Aorta (tissue), 5 donors: ENCODE measurements at places on chromosomes 5 and 9. TPM values are rescaled to one million over a fixed set of nuclear protein-coding genes. Genes with fewer than 3 reads are reported as not detected.

Gene RNF20
- 41.3 TPM for total RNA-seq

DNA sequence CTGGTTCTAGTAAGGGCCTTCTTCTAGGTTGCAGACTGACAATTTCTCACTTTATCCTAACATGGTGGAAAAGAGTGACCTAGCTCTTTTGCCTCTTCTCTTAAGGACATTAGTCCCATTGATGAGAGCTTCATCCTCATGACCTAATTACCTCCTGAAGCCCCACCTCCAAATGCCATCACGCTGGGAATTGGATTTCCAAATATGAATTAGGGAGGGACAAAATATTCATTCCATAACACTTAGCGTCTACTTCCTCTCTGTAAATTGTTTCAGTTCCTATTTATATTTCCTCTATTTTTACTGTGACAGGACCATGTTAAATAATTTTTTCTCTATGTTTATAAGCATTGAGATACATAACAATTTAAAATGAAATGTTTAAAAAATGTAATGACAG lies 408.8 kb downstream of the CDH10 start:
- no peak overlapping the region for H3K27ac ChIP-seq
- no peaks in the 10 kb centered on the region for H3K27me3 ChIP-seq
- DNase-seq, result no peak
- no peaks in the 10 kb centered on the region for H3K4me1 ChIP-seq
- no peak overlapping the region for H3K4me3 ChIP-seq
- H3K36me3 ChIP-seq, result no peaks in the 10 kb centered on the region

GRCh38 chr5:133756036-133756435 lies 143.7 kb upstream of the FSTL4 start:
- no peak for DNase-seq
- H3K27ac ChIP-seq, result no peak overlapping the region
- no peaks in the 10 kb centered on the region for H3K4me1 ChIP-seq
- H3K4me3 ChIP-seq, result no peak overlapping the region

Gene SLC36A2
- total RNA-seq, result not detected

- no peak overlapping the region for H3K4me3 ChIP-seq
- peak; percentile 87 for DNase-seq
- no peaks in the 10 kb centered on the region for H3K36me3 ChIP-seq
- peak overlapping the region; percentile 100 for H3K27ac ChIP-seq
- H3K4me1 ChIP-seq, result peaks cover 13% of the 10 kb centered on the region
- no peaks in the 10 kb centered on the region for H3K27me3 ChIP-seq
Measured at GRCh38 chr9:94922098-94922607, 195.7 kb downstream of the AOPEP start.

- H3K36me3 ChIP-seq, result peaks cover 3% of the 10 kb centered on the region
- H3K27ac ChIP-seq, result no peak overlapping the region
- H3K4me3 ChIP-seq, result no peak overlapping the region
- no peaks in the 10 kb centered on the region for H3K4me1 ChIP-seq
- DNase-seq, result no peak
- H3K27me3 ChIP-seq, result no peaks in the 10 kb centered on the region
Measured at GRCh38 chr5:151264113-151264512, 11.1 kb downstream of the GM2A start.

- peak; percentile 92 for DNase-seq
- H3K27ac ChIP-seq, result peak overlapping the region; percentile 62
- no peaks in the 10 kb centered on the region for H3K4me1 ChIP-seq
- H3K4me3 ChIP-seq, result peak overlapping the region; percentile 65
Measured at GRCh38 chr9:95510709-95511615, 5.8 kb downstream of the PTCH1 start.

- H3K4me3 ChIP-seq, result no peak overlapping the region
- H3K27ac ChIP-seq, result no peak overlapping the region
- H3K4me1 ChIP-seq, result no peaks in the 10 kb centered on the region
- H3K27me3 ChIP-seq, result no peaks in the 10 kb centered on the region
- no peak for DNase-seq
Measured at GRCh38 chr9:9002826-9003583, 1203.4 kb upstream of the DMAC1 start.

DNA sequence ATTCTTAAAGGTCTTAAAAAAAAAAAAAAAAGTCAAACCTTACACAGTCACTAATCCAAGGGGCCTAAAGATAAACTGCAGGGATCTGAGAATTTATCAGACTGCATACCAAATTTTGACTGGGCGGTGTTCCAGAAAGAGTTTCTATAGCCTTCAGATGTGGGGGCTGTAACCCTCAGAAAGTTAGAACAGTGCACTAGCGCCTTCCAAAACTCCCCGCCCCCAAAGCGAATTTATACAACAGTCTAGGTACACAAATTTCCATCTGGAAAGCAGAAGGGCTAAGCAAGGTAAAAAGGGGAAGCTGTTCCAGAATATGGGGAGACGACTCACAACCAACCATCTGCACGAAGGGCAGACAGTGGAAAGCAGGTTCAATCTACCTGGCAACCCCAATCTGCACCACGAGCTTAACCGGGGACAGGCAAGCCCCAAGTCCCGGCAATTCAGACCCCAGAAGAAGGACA lies 813 bp downstream of the ERMP1 start:
- H3K4me1 ChIP-seq, result no peaks in the 10 kb centered on the region
- H3K36me3 ChIP-seq, result no peaks in the 10 kb centered on the region
- no peak for DNase-seq
- H3K27ac ChIP-seq, result no peak overlapping the region

DNA sequence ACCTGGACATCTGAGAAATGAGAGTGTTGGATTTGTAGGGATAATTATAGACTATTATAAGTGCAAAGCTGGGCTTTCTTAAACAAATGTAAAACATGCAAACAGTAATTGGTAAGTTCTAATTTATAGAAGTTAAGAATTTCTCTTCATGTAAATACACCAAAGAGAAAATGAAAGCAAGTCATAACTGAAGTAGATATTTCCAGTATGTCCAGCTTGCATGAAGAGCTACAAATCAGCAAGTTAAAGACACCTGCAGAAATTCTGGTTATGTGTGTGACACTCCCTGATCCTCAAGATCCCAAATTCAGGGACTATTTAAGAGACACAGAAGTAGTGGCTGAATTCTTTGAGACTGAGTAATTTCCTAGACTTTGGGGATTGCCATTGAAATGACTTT lies 308.9 kb downstream of the TLE4 start:
- H3K4me1 ChIP-seq, result no peaks in the 10 kb centered on the region
- no peaks in the 10 kb centered on the region for H3K36me3 ChIP-seq
- no peak overlapping the region for H3K4me3 ChIP-seq

DNA sequence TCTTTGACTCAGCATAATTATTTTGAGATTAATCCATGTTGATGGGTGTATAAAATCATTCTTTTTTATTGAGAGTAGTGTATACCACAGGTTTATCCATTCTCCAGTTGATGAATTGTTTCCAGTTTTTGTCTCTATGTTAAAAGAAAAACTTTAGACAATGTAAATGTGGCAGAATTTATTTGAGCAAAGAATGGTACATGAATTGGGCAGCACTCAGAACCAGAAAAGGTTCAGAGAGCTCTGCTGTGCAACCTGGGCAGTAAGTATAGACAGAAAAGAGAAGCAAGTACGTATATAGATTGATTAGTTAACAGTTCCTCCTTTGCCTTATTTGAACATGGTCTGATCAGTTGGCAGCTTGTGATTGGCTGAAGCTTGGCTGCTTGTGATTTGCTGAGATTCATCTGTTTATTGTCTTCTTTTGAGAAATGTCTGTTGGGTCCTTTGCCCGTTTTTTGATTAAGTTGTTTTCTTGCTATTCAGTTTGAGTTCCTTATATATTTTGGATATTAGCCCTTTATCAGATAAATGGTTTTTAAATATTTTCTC lies 41.4 kb downstream of the CDC42SE2 start:
- no peak for DNase-seq
- H3K36me3 ChIP-seq, result no peaks in the 10 kb centered on the region
- no peak overlapping the region for H3K27ac ChIP-seq
- H3K4me1 ChIP-seq, result no peaks in the 10 kb centered on the region

Gene BBLN
- 46.7 TPM for total RNA-seq

Gene POLR3G
- total RNA-seq, result 1.5 TPM

Gene SAXO1
- total RNA-seq, result 0.24 TPM

Gene PCDHGB2
- 6.5 TPM for total RNA-seq

DNA sequence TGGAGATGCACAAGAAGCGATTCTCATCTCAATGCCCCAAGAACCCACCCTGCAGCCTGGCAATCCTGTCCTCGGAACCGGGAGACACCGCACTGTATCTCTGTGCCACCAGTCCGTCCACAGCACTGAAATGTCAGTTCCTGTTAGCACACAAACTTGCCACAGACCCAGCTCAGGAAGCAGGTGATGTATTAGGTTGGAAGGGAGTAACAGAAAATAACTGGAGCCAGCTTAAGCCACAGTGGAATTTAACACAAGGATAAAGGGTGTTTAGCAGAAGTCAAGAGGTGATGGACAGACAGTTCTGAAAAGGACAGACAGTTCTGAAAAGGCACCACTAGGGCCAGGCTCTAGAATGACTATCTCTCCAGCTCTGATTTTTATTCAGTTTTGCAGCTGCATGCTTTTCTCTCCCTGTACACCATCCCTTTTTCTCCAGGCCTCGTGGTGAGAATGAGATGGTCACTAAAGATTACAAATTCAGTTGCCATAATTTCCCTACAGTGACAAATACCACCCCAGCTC lies 114.4 kb downstream of the ANKRD18B start:
- H3K27ac ChIP-seq, result no peak overlapping the region
- no peak for DNase-seq
- no peaks in the 10 kb centered on the region for H3K4me1 ChIP-seq
- H3K27me3 ChIP-seq, result no peaks in the 10 kb centered on the region
- H3K36me3 ChIP-seq, result no peaks in the 10 kb centered on the region

DNA sequence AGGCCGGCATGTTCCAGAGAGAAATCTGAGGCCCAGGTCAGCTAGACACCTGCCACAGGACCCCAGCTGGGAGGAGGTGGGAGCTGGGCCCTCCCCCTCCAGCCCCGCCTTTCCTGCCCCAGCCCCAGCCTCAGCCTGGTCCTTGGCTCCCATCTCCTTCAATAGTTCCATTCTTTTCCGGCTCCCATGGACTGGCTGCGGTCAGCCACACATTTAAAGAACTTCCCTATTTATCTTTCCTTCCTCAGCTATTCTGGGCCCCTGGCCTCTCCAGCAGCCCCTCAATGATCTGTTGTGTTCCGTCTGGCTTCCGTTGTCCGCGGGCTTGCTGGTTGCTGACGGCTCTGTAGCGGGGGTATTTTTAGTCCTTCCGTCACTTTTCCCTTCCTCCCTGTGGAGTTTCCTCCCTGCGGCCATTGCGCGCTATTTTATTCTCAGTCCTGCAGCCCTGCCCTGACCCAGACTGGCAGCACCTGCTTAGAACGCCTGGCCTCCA lies 73.8 kb downstream of the AMBP start:
- no peaks in the 10 kb centered on the region for H3K27me3 ChIP-seq
- H3K4me1 ChIP-seq, result no peaks in the 10 kb centered on the region
- H3K27ac ChIP-seq, result peak overlapping the region; percentile 91
- DNase-seq, result peak; percentile 85
- no peak overlapping the region for H3K4me3 ChIP-seq
- no peaks in the 10 kb centered on the region for H3K36me3 ChIP-seq

- no peak overlapping the region for H3K4me3 ChIP-seq
- H3K36me3 ChIP-seq, result no peaks in the 10 kb centered on the region
- no peak for DNase-seq
- peaks cover 6% of the 10 kb centered on the region for H3K4me1 ChIP-seq
- no peaks in the 10 kb centered on the region for H3K27me3 ChIP-seq
- peak overlapping the region; percentile 96 for H3K27ac ChIP-seq
Measured at GRCh38 chr9:87119328-87119881, 172.1 kb upstream of the GAS1 start.

DNA sequence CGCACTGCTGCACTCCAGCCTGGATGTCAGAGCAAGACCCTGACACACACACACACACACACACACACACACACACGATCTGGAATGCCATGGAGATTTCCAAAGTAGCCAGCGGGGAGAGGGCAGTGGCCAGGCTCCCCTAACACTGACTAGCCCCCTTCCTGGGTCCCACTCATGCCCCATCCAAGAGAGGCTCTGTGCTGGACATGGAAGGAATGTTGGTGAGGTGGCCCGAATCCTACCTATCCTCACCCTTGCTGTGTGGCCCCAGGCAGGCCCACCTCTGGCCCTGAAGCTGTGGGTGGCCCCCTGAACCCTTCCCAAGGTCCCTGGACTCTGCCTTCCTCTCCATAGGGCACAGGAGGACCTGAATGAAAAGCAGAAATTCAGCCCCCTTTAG lies 7.3 kb downstream of the BRD3 start:
- H3K27me3 ChIP-seq, result no peaks in the 10 kb centered on the region
- H3K4me3 ChIP-seq, result no peak overlapping the region
- H3K4me1 ChIP-seq, result no peaks in the 10 kb centered on the region
- H3K27ac ChIP-seq, result no peak overlapping the region
- DNase-seq, result no peak

DNA sequence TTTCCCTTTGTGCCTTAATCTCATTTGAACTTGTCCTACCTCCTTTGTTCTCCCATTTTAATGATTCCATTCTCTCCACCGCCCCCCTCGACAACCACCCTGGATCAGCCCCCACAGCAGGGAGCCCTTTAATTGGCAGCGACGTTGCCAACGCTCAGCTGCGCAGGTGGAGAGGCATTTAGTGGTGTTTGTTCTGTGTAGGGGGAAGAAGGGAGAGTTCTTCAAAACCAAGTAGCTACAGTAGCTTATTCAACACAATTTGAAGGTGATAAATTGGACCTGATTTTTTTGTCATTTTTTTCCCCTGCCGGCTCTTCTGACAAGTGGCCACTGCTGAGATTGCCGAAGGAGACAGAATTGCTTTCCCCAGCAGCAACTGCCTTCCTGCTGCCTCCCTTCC lies 499.1 kb downstream of the CDK5RAP2 start:
- no peak for DNase-seq
- no peaks in the 10 kb centered on the region for H3K27me3 ChIP-seq
- no peaks in the 10 kb centered on the region for H3K36me3 ChIP-seq
- H3K4me3 ChIP-seq, result no peak overlapping the region

DNA sequence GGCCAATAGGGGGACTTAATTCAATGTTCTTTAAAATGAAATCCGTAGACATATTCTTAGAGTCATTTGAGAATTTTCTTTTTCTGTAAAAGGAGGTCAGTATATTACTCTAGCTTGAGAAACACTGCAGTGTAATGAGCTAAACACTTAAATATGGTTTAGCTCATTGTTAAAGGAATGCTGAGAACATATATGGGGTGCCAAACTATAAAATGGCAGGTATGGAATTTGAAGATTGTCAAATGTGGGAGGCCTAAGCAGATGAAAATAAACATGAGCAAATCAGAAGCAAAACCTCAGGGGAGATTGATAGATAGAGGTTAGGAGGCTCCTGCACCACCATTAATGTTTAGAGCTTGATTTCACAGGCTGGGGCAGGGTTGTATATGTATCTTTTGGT lies 57.9 kb downstream of the STX17 start:
- H3K4me1 ChIP-seq, result no peaks in the 10 kb centered on the region
- no peak for DNase-seq
- no peaks in the 10 kb centered on the region for H3K36me3 ChIP-seq
- H3K27ac ChIP-seq, result no peak overlapping the region
- no peak overlapping the region for H3K4me3 ChIP-seq

Gene SUSD3
- 10.3 TPM for total RNA-seq

GRCh38 chr5:142840575-142840974 lies 70.4 kb downstream of the ARHGAP26 start:
- peaks cover 12% of the 10 kb centered on the region for H3K4me1 ChIP-seq
- peak overlapping the region; percentile 44 for H3K27ac ChIP-seq
- no peaks in the 10 kb centered on the region for H3K27me3 ChIP-seq
- DNase-seq, result no peak

Gene PRDM9
- total RNA-seq, result not detected
